ENCODE measurements at places on chromosomes 3 and 15. TPM values are rescaled to one million over a fixed set of nuclear protein-coding genes. Genes with fewer than 3 reads are reported as not detected.
A peak's percentile ranks its signal among the peaks of the same experiment; 100 is the strongest.

- no peak for DNase-seq
These were observed 166.7 kb upstream of the SGO1 start for GRCh38 chr3:20352546-20353179.

GRCh38 chr3:31321620-31322019 is 211.1 kb upstream of the STT3B start:
- DNase-seq, result no peak

GRCh38 chr3:100427699-100428098 is 26.4 kb downstream of the LNP1 start:
- DNase-seq, result no peak

DNA sequence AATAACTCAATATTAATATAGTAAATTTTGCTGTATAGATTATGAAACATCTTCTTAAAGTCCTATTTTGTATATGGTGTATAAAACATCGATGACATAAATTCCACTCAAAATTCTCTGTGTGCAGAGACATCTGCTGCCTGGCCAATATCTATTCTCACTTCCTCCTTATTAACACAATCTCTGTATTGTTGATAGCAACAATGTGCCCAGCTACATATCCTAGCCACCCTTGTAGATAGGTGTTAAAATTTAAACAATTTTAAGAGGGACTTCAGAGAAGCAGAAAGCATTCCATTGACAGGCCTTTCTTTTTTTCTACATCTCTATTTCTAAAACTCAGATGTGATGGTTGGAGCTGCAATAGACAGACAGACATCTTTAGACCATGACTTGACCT is 72.3 kb downstream of the FGF12 start:
- DNase-seq, result no peak

- DNase-seq, result no peak
These were observed 24.0 kb downstream of the PSTPIP1 start for GRCh38 chr15:77018796-77019505.

GRCh38 chr15:22961762-22962161 is 18.4 kb downstream of the CYFIP1 start:
- DNase-seq, result no peak

DNA sequence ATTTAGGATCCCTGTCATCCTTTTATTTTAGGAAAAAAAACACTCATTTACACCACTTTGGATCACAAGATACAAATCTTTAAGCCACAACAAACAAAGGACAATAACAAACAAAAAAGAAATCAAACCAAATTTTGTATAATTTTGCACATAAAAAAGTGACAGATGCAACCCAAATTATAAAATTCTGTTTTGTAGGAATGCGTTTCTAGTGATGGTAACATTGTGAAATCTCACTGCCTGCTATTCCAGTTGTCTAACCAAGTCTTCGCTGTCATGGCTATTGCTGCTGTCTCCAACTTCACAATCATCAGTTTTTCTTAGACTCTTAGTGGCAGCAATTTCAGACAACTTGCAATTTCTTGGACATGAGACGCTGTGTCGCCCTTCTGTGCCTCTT is 58.3 kb upstream of the ARL6 start:
- no peak for DNase-seq

GRCh38 chr15:49990835-49991545 is 128.0 kb downstream of the ATP8B4 start:
- no peak for DNase-seq

DNA sequence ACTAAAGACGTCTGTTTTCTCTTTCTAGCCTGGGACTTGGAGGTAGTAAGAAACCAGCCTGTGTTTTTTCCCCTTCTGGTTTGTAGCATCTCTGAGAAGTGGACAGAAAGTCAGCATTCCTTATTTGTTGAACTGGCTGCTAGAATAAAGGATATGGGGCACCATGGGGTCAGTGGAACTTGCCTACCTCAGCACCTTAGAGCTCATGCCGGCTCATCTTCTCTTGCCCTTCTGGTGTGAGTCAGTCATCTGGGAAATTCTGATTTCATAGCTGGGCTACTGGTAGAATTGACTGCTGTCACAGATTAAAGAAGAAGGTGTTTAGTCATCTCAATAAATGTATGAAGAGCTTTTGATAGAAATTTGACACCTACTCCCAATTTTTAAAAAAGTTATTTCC is 202.7 kb upstream of the TOPAZ1 start:
- DNase-seq, result no peak

- DNase-seq, result peak; percentile 22
These were observed 162.4 kb upstream of the CFAP20DC start for GRCh38 chr3:59212128-59212779.

DNA sequence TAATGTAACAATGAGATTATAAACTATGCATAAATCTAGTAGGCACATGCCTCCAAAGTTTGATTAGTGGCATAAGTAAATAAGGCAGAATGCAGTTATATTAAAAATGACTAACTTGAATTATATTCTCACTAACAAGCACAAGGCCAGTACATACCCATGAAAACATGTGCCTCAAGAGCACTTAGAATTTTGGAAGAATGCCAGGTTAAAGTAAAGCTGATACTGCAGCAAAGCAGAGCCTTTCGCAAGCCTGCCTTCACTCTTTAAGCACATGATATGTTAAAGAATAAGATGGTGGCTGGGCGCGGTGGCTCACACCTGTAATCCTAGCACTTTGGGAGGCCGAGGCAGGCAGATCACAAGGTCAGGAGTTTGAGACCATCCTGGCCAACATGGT is 49.0 kb downstream of the KBTBD12 start:
- DNase-seq, result peak; percentile 59

- peak; percentile 17 for DNase-seq
These were observed 15.8 kb downstream of the SLC9A9 start for GRCh38 chr3:143832433-143832832.

GRCh38 chr3:136195258-136196063 is 674 bp downstream of the MSL2 start:
- peak; percentile 85 for DNase-seq

DNA sequence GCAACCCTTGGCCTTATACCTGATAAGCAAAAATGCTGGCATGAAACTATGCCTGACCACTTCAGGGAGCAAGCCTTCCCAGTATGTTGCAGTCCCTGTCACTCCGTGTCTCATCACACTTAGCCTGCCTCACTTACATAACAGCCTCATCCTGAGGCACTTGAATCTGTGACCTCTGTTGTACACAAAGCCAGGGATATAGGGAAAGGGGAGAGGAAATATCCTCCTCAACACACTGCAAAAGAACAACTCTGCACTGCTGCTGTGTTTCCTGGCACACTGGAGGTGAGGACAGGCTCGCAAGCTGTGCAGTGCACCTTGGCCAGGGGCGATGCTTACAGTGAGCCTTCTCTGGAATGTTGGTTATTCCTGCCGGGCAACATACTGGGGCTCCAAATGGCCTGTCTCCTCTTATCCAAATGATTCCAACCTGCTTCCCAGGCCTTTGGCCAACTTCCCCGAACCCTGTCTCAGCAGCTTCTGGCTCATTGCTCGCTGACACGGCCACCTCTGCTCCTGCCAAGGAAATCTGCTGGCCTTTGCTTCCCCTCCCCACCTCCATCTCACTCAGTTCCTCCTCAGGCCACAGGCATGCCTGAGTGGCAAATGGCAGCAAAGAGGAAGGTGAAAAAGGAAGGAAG is 109.2 kb downstream of the CD47 start:
- DNase-seq, result no peak

- DNase-seq, result no peak
These were observed 12.1 kb upstream of the DNAJC13 start for GRCh38 chr3:132405188-132405587.

- no peak for DNase-seq
These were observed 160.1 kb upstream of the SATB1 start for GRCh38 chr3:18585004-18585968.

DNA sequence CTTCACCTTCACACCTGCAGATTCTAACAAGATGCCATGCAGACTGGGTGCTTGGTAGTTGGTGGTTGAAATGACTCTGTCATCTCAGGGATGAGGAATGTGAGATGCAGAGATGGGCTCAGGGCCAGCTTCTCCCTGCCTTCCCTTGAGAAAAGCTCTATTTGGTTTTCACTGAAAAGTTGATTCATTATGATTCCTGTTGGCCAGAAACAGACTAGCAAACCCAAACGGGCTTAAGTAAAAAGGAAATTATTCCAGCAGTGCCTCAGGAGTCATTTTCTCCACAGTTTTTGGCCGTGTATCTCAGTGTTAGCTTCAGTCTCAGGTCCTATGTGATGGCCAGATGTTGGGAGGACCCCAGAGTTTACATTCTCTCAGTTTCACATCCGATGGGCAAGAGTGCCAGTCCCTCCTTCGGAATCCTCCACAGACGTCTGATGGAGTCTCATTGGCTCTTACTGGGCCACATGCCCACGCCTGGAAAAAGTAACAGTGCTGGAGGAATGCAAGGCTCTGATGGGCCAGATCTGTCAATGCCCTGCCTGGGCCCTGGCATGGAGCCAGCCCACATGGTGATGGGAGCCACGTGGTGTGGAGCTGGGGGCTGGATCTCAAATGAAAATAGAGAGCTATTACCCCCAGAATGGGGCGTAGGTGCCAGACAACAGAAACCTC is 22.3 kb upstream of the SACM1L start:
- DNase-seq, result peak; percentile 21

GRCh38 chr15:38538328-38539007 is 26.1 kb downstream of the RASGRP1 start:
- DNase-seq, result no peak

- no peak for DNase-seq
These were observed 20.3 kb downstream of the STARD9 start for GRCh38 chr15:42595626-42596240.

The IGSF11 gene
- total RNA-seq, result not detected

The ARNT2 gene
- 1.4 TPM for total RNA-seq

The PARL gene
- 73.7 TPM for total RNA-seq

The C2CD4A gene
- 0.34 TPM for total RNA-seq

The POLG gene
- total RNA-seq, result 63.5 TPM

The SEMA6D gene
- 11.0 TPM for total RNA-seq

The PDZRN3 gene
- 0.24 TPM for total RNA-seq

The KLF13 gene
- 22.1 TPM for total RNA-seq

The C3orf80 gene
- total RNA-seq, result not detected

The FBLN2 gene
- 1.3 TPM for total RNA-seq

The NR2C2 gene
- total RNA-seq, result 56.8 TPM

The PRICKLE2 gene
- not detected for total RNA-seq

All from A673 (cell line).